ENCODE measurements at places on chromosomes 2 and 18.

DNA sequence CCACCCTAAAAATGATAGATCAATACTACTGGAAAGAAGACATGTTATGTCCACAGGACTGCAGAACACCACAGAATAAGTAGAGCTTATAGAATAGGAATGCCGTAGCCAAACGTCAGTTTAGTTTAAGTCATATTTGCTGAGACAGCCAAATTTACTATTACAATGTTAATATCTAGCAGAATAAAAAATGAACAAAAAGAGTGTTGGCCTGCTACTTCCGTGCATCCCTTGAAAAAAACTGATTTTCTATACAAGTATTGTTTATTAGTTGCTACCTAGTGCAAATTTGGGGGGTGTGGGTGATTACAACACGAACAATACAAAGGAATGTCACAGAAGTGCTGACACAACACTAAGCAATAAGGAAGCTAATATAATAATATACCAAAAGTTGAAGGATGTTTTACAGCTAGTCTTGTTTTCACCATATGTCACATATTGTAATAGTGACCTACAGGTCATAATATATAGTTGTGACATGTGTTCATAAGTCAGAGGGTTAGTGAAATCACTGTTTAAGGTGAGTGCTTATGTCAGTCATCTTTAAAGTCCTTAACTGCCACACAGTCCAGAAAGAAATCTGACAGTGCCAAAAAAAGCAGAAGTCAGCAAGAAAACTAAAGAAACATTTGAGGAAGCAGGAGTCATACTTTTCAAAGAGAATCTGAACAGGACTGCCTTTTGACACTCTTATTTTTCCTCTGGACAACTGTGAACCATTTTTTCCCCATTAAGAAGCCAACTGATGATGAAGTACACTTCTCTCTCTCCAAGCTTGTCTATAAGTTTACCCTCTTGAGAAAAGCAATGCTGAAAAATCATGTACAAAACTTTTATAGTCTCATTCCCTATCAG is 376.4 kb downstream of the ZEB2 start:
- H3K4me1 ChIP-seq, result no peaks in the 10 kb centered on the region
- DNase-seq, result no peak
- H3K27ac ChIP-seq, result no peak overlapping the region
- no peak overlapping the region for H3K4me3 ChIP-seq

DNA sequence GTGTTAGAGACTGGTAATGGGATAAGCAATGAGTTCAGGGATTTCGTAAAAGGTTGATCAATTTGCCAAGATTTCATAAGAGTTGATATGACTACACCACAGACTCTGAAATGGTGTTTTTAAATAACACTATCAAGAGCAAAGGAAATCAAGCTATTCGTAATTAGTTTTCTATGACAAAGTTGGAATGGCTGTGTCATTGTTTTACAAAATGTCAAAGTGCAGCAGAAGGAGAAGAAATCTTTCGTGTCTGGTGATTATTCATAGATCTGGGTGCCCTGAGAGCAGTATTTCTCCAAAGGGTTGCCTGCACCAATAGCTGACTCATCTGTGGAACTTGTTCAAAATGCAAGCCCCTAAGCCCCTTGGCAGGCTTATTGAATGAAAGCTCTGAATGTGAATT is 70.1 kb downstream of the NABP1 start:
- peaks cover 21% of the 10 kb centered on the region for H3K4me1 ChIP-seq
- no peaks in the 10 kb centered on the region for H3K36me3 ChIP-seq
- H3K4me3 ChIP-seq, result peak overlapping the region; percentile 56
- H3K27me3 ChIP-seq, result peaks cover 27% of the 10 kb centered on the region
- H3K27ac ChIP-seq, result no peak overlapping the region
- no peak for DNase-seq

- H3K4me3 ChIP-seq, result peak overlapping the region; percentile 74
- H3K27me3 ChIP-seq, result no peaks in the 10 kb centered on the region
- no peak for DNase-seq
- no peaks in the 10 kb centered on the region for H3K36me3 ChIP-seq
- peak overlapping the region; percentile 54 for H3K27ac ChIP-seq
- peaks cover 55% of the 10 kb centered on the region for H3K4me1 ChIP-seq
Observed at GRCh38 chr2:42141687-42142546, 27.2 kb upstream of the EML4 start.

DNA sequence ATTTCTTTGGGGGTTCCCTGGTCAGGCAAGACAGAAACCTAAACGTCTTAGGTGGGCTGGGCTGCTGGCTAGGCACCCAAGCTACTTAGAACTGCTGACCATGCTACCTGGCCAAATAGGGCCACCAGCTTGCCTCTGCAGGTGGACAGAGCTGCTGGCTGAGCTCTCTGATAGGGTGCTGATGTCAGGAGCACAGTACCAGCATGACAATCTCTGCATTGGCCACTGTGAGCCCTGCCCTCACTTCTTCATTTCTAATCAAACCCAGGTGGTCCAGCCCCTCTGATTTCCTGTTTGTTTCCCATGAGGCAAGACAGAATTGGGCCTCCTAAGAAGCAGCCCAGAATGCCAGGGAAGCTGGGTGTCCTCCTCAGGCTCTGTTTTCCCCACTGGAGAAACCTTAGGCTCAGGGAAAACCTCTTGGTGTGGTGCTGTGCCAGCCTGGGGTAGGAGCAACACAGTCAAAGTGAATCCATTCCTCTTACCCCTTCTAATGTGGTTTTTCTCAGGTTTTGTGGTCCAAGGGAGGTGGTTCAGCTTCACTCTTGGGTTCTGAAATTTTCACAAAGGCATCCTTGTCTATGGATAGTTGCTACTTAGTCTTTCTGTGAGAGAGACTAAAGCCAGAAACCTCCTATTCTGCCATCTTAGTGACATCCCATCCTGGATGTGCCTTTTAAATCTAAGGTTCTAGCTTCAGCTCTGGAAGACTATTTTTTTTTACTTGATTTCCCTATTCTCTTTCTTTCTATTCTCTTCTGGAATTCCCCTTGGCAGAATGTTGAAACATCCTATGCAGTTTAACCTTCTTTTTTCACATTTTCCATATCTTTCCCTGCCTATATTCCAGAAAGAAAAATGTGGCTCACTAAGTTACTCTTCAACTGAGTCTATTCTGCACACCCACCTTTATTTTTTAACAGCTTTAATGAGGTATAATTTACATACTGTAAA is 15.2 kb downstream of the SP100 start:
- no peak for DNase-seq
- H3K4me3 ChIP-seq, result peak overlapping the region; percentile 10
- no peaks in the 10 kb centered on the region for H3K27me3 ChIP-seq

GRCh38 chr2:35688309-35688708 is 667.3 kb upstream of the CRIM1 start:
- no peak for DNase-seq
- H3K27me3 ChIP-seq, result no peaks in the 10 kb centered on the region
- no peaks in the 10 kb centered on the region for H3K4me1 ChIP-seq
- H3K36me3 ChIP-seq, result no peaks in the 10 kb centered on the region

GRCh38 chr2:149468636-149469035 is 118.9 kb downstream of the MMADHC start:
- peaks cover 13% of the 10 kb centered on the region for H3K27me3 ChIP-seq
- no peak overlapping the region for H3K27ac ChIP-seq
- no peak overlapping the region for H3K4me3 ChIP-seq
- H3K4me1 ChIP-seq, result no peaks in the 10 kb centered on the region

- no peak overlapping the region for H3K4me3 ChIP-seq
- peaks cover 5% of the 10 kb centered on the region for H3K36me3 ChIP-seq
- peaks cover 31% of the 10 kb centered on the region for H3K4me1 ChIP-seq
- H3K27ac ChIP-seq, result no peak overlapping the region
- DNase-seq, result no peak
Observed at GRCh38 chr2:239307921-239308613, 92.8 kb downstream of the HDAC4 start.

- DNase-seq, result peak; percentile 68
- peak overlapping the region; percentile 36 for H3K4me3 ChIP-seq
- peaks cover 39% of the 10 kb centered on the region for H3K4me1 ChIP-seq
- H3K36me3 ChIP-seq, result peaks cover 6% of the 10 kb centered on the region
- H3K27ac ChIP-seq, result peak overlapping the region; percentile 31
Observed at GRCh38 chr18:35478520-35479435, 19.0 kb downstream of the INO80C start.

- no peaks in the 10 kb centered on the region for H3K36me3 ChIP-seq
- H3K27me3 ChIP-seq, result peaks cover 13% of the 10 kb centered on the region
- H3K4me3 ChIP-seq, result no peak overlapping the region
- no peaks in the 10 kb centered on the region for H3K4me1 ChIP-seq
- DNase-seq, result no peak
- no peak overlapping the region for H3K27ac ChIP-seq
Observed at GRCh38 chr2:126476691-126477090, 179.3 kb upstream of the GYPC start.

GRCh38 chr2:166773308-166773949 is 114.9 kb upstream of the XIRP2 start:
- H3K36me3 ChIP-seq, result no peaks in the 10 kb centered on the region
- no peak overlapping the region for H3K4me3 ChIP-seq
- no peak for DNase-seq
- H3K27me3 ChIP-seq, result no peaks in the 10 kb centered on the region

- H3K27ac ChIP-seq, result no peak overlapping the region
- no peak for DNase-seq
- no peak overlapping the region for H3K4me3 ChIP-seq
- peaks cover 28% of the 10 kb centered on the region for H3K4me1 ChIP-seq
- peaks cover 31% of the 10 kb centered on the region for H3K27me3 ChIP-seq
Observed at GRCh38 chr2:70551167-70551566, 2.5 kb downstream of the TGFA start.

DNA sequence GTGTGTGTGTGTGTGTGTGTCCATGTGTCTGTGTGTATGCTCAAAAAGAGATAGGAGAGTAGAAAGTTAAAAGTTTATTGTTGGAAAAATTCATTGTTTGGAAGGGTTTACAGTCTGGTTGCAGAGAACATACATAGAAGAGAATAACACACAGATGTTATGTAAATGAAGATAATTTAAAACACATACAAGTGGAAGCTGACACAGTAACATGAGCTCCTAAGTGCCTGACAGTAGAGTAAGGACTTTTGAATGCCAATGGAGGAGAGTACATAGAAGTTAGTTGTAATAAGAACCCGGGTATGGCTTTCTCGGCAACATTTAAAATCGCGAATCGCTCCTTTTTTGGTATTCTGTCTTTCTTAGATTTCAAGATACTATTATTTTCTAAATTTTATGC is 137.0 kb upstream of the FANCL start:
- H3K27ac ChIP-seq, result no peak overlapping the region
- peaks cover 16% of the 10 kb centered on the region for H3K27me3 ChIP-seq
- DNase-seq, result no peak
- H3K36me3 ChIP-seq, result no peaks in the 10 kb centered on the region
- H3K4me1 ChIP-seq, result peaks cover 14% of the 10 kb centered on the region
- H3K4me3 ChIP-seq, result no peak overlapping the region

DNA sequence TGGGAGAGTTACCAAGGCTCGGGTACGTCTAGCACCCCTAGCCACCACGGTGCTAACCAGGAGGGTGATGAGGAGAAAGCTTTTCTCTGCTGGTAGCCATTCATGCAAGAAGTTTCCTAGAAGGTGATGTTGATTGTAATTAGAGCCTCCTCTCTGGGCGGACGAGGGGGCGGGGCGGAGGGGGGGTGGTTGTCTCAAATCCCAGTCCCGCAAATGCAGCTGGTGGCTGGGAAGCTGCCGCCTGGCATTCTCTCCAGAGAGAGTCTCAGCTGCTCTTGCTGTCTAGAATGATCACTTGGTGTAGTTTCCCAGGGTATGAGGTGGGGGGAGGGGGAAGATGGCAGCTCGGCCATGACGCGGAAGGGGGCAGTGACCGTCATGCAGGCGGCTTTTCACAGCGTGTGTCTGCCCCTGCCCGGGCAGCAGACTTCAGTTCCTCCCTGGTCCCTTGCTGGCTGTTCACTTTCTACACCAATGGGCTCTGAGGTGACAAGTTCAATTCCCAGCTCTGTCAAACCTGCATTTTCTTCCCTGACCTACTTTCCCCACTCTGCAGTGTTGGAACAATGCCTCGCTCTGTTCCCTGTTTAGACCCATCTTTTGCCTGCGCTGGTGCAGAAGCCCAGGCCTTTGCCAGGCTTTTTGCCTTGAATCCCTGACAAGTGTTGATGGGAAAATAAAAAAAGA is 61.5 kb upstream of the KLF7 start:
- H3K27me3 ChIP-seq, result no peaks in the 10 kb centered on the region
- H3K4me3 ChIP-seq, result no peak overlapping the region
- no peak for DNase-seq
- peaks cover 68% of the 10 kb centered on the region for H3K4me1 ChIP-seq
- H3K27ac ChIP-seq, result no peak overlapping the region
- H3K36me3 ChIP-seq, result no peaks in the 10 kb centered on the region

- H3K27ac ChIP-seq, result no peak overlapping the region
- H3K4me3 ChIP-seq, result no peak overlapping the region
- no peaks in the 10 kb centered on the region for H3K36me3 ChIP-seq
- H3K27me3 ChIP-seq, result no peaks in the 10 kb centered on the region
- no peak for DNase-seq
- H3K4me1 ChIP-seq, result no peaks in the 10 kb centered on the region
Observed at GRCh38 chr2:2871480-2872308, 505.9 kb downstream of the EIPR1 start.

DNA sequence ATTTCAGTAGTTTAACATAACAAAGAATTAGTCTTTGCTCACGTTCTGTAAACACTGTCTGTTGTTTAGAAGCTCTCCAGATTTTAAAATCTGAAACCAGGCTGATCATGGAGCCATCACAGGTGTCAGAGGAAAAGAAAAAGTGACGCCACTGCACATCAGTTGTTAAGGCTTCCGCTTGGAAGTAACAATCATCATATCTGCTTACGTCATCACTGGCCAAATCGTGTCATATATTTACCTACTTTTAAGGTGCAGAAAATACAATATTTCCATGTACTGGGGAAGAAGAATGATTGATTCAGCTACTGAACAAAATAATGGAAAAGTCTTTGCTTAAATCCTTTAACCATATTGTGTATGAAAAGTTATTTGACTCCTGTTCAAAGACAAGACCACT is 382.6 kb upstream of the MC4R start:
- no peak overlapping the region for H3K27ac ChIP-seq
- DNase-seq, result no peak
- H3K4me3 ChIP-seq, result no peak overlapping the region
- H3K27me3 ChIP-seq, result no peaks in the 10 kb centered on the region

DNA sequence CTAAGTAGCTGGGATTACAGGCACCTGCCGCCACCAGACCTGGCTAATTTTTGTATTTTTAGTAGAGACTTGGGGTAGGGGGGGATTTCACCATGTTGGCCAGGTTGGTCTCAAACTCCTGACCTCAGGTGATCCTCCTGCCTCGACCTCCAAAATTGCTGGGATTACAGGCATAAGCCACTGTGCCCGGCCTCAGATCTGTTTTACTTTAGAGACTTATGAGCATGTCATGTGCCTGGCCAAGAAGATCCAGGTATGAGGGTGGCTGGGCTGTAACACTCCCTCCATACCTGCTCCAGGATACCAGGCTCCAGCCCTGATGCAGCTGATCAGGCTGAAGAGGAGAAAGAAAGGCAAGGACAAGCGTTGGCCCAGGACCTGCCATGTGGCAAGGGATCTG is 125.0 kb downstream of the LPIN1 start:
- H3K4me1 ChIP-seq, result peaks cover 25% of the 10 kb centered on the region
- H3K4me3 ChIP-seq, result no peak overlapping the region
- H3K27me3 ChIP-seq, result peaks cover 5% of the 10 kb centered on the region
- DNase-seq, result no peak
- no peak overlapping the region for H3K27ac ChIP-seq

GRCh38 chr2:96265349-96265839 is 403 bp downstream of the TMEM127 start:
- no peaks in the 10 kb centered on the region for H3K27me3 ChIP-seq
- peak overlapping the region; percentile 94 for H3K4me3 ChIP-seq
- H3K36me3 ChIP-seq, result peaks cover 9% of the 10 kb centered on the region
- no peak for DNase-seq

GRCh38 chr18:25349926-25350487 is 2.0 kb downstream of the ZNF521 start:
- no peak for DNase-seq
- H3K36me3 ChIP-seq, result peaks cover 3% of the 10 kb centered on the region
- H3K27me3 ChIP-seq, result peaks cover 76% of the 10 kb centered on the region
- H3K27ac ChIP-seq, result no peak overlapping the region
